ENCODE measurements at places on chromosomes 4 and X.

- DNase-seq = no peak
Observed at GRCh38 chrX:156003486-156004185, 6.1 kb downstream of the IL9R start.

DNA sequence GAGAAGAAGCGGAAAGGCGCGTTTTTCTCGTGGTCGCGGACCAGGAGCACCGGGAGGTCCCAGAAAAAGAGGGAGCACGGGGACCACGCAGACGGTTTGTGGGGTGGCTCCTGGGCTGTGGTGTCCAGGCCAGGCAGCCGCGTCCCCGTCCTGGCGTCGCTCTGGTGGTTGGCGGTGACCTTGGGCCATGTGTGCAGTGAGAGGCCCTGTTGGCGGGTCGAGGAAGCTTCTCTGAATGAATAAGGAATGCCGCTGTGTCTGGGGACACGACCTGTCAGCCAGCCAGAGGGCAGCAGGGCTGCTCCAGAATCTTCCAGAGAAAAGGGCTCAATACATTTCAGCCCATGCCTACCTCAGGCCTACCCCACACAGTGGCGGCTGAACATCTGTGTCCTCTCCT, 24.3 kb upstream of the HGFAC start:
- DNase-seq = no peak

GRCh38 chr4:18953613-18954012, 932.1 kb upstream of the LCORL start:
- no peak for DNase-seq

GRCh38 chrX:39613997-39614679, 483.6 kb downstream of the BCOR start:
- peak; percentile 10 for DNase-seq

- DNase-seq = no peak
Observed at GRCh38 chrX:133054761-133055405, 42.0 kb downstream of the USP26 start.

DNA sequence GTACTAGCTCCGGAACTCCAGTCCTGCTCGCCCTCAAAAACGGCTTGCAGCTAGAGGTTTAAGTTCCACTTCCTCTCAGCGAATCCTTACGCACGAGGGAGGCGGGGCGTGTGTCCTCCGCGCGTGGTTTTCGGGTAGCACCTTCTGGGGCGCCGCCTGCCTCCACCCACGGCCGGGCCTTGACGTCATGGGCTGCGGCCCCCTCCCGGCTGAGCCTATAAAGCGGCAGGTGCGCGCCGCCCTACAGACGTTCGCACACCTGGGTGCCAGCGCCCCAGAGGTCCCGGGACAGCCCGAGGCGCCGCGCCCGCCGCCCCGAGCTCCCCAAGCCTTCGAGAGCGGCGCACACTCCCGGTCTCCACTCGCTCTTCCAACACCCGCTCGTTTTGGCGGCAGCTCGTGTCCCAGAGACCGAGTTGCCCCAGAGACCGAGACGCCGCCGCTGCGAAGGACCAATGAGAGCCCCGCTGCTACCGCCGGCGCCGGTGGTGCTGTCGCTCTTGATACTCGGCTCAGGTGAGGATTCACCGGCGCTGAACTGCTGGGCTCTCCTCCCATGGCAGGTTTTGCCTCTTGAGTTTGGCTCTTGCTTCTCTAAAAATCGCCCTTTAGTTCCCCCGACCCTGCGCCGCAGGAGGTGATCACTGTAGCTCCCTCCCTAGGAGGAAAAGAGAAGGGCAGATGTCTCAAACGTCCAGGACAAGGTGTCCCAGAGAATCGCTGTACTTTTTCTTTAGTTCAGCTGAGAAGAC, at the start of gene AREG:
TSS of gene AREG (plus strand) at position 246 of the 752 bp plus-strand sequence. CDS start at position 456, 210 bp downstream.
- no peak for DNase-seq

GRCh38 chr4:68079928-68080327, 49.7 kb downstream of the TMPRSS11F start:
- DNase-seq = no peak

DNA sequence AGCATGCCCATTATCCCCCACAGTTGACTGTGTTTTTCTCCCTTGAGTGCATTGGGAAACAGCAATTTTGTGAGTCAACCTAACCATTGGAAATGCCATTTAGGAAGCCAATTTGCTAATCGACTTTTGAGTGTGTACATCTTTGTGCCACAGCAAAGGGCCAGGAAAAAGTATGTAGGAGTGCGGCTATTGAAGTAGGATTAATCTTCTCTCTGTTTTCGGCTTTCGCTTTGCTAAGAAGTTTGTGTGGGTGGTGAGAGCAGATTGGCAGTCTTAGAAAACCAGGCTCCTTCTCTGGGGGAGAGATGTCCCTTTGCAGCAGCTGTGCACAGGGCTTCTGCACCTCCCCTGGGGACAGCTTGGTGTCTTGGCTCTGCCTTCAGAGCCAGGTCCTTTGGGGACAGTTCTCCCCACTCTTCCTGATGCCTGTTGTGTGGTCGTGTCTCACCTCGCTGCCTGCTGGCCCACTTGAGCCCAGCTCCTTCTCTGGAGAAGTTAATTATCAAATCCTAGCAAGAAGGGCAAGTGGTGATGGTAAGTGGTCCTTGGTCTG, 74.5 kb downstream of the GEMIN8 start:
- no peak for DNase-seq

DNA sequence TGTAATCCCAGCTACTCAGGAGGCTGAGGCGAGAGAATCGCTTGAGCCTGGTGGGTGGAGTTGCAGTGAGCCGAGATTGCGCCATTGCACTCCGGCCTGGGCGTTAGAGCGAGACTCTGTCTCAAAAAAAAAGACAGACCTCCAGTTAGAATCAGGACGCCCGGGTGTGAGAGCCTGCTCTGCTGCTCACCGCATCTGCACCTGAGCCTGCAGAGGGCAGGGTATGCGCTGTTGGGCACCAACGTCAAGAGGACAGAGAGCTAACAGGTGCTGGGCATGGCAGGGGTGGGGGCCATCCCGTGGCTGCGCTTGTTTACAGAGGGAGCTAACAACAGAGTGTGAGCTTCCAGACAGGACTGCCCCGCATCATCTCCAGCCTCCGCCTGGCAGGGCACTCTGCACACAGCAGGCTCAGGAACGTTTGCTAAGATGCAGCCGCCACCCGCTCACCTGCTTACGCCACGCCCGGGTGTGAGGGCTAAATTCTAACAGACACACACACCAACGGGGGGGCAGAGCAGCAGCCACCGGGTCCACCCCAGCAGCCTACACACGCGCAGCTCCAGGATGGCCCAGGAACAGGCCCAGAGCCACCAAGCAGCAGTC, 50.0 kb upstream of the CPLX1 start:
- DNase-seq = no peak

DNA sequence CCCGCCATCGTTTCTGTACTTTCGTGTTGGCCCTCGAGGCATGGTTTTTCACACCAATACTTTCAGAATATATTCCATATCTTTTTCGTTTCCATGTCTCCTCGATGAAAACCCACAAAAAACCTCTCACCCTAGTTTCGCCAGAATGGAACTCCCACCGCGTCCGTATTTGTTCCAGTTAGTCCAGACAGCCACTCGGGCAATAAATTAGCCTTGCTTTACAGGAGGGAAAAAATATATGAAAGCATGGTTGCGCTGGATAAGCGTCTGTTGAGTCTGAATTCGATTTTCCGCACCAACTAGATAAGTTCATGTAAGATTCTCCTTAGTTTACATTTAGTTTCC, 550 bp upstream of the CHM start:
- no peak for DNase-seq

DNA sequence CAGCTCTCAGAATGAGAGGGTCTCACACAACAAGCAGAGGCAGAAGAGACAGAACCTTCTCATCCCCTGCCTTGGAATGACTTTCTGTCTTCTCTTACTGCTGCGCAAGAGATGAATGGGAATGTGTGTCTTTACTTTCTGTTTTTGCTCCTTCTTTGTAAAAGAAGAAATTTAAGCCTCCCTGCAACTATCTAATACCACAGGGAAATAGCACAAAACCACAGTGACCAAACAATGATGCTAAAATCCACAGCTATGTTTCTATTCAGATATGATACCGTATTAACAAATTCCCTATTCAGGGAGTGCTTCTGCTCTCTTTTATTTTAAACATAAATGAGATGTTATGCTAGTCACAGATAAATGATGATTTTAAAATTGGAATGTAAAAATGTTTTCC, 173.8 kb upstream of the RAI2 start:
- DNase-seq = no peak

GRCh38 chr4:152029631-152030030, 268.8 kb upstream of the GATB start:
- DNase-seq = no peak

DNA sequence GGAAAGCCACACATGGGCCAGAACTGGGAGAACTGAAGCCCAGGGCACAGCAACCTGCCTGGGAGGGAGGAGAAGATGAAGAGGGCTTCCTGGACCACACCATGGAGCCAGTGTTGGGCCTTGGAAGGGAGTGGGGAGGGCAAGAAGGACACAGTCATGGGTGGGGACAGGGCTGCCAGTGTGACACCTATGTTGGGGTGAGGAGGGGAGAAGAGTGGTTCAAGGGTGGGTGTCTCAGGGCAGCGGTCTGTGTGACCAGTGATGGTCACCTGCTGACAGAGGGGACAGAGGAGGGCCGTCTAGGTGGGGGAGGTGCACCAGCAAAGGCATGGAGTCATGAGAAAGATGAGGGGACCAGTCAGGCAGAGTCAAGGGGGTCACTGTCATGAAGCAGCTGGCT, 13.8 kb downstream of the MAGED2 start:
- DNase-seq = no peak

DNA sequence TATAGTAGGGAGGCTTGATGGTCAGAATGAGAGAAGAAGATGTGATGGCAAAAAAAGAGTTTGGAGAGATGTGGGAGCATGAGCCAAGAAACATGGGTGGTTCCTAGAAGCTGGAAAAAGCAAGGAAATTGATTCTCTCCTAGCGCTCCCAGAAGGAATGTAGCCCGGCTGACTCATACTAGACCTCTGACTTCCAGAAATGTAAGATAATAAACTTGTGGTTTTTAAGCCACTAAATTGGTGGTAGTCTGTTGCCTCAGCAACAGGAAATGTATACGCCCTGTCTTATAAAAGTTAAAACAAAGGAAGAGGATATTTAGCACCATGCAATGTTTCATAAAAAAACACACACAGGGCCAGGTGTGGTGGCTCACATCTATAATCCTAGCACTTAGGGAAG, 182.7 kb upstream of the PCDH7 start:
- DNase-seq = no peak
